NCI-H774 (cell line): ENCODE measurements at places on chromosomes 2 and 18.

DNA sequence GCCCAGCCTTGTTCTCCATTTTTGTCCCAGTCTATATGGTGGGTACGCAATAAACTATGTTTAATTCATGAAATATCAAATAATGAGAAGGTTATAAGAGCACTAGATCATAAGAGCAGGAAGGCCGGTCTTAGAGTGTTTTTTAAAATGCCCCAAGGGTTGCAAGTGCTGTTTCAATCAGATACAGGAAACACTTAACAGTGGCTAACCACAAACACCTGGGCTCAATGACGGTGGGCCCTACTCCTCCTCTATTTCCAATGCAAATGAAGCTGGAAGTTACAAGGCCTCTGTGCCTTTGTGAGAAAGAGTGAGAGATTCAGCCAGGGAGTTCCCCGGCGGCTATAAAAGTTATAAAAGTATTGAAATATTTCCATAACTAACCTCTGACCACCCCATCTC lies 18.9 kb upstream of the WDR33 start:
- no peak for DNase-seq

GRCh38 chr2:195407783-195408182 lies 249.2 kb upstream of the SLC39A10 start:
- DNase-seq: no peak

DNA sequence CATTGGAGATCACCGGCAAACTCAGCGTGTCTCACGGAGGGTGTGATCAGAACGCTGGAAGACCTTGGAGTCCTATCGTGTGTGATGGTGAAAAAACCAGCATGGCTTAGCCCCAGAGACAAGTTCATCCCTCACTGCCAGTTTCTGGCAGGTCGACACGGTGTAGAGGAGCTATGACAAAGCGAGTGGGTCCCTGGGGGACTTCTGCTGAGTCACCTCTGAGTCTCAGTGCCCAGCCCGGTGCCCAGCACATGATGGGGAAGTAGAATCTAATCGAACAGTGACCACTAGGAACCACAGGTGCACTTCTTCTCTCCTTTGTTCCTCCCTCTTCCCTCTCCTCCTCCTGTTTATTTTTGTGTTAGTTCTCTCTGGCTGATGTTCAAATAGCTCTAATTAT lies 45.9 kb upstream of the KCNF1 start:
- DNase-seq: no peak

- no peak for DNase-seq
These were observed 25.4 kb upstream of the ST3GAL5 start for GRCh38 chr2:85913884-85914881.

DNA sequence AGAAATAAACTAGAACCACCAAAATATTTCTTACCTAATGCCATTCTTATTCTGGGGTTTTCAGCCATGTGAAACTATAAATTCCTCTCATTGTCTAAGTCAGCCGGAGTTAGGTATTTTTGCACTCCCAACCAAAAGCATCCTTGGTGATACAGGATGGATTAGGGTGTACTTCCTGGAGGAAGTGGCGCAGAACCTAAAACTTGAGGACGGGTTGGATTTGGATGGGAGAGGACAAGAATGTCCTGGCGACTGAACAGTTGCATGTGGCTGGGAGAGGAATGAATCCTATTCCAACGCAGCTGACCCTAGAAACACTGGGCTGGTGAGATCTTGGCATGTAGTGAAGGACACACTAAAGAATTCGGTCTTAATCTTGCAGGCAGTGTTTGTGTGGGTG lies 58.5 kb downstream of the E2F6 start:
- no peak for DNase-seq

- DNase-seq: no peak
These were observed 39.8 kb downstream of the FAM98A start for GRCh38 chr2:33559328-33559727.

- DNase-seq: no peak
These were observed 243.6 kb downstream of the TMEM182 start for GRCh38 chr2:103005393-103005792.

DNA sequence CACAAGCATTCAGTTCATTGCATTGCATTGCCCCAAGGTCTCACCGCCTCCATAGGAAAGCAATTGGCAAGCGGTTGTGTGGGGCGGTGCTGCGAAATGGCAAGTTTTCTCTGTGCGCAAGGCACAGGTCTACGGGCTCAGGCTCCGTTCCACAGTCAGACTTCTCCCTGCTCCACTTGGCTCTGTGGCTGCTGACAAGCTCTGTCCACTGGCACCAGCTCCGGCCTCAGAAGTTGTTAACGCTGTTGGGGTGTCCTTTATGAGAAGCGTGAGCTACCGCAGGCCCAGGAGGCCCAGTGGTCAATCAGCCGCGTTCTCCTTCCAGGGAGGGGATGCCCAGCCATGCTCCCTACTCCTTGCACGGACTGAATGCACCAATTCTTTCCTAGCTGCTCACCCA lies 87.0 kb upstream of the GATA6 start:
- DNase-seq: no peak

GRCh38 chr2:6679471-6679870 lies 186.2 kb downstream of the CMPK2 start:
- DNase-seq: no peak

- peak; percentile 8 for DNase-seq
These were observed 40.5 kb downstream of the SCN9A start for GRCh38 chr2:166335284-166335683.

GRCh38 chr2:173854840-173855239 lies 110.3 kb downstream of the SP3 start:
- DNase-seq: peak; percentile 20

GRCh38 chr2:6982934-6983589 lies 65.8 kb downstream of the RNF144A start:
- no peak for DNase-seq

- no peak for DNase-seq
These were observed 33.5 kb upstream of the CCDC93 start for GRCh38 chr2:118047380-118047826.

GRCh38 chr18:34330308-34330707 lies 105.6 kb upstream of the NOL4 start:
- no peak for DNase-seq

DNA sequence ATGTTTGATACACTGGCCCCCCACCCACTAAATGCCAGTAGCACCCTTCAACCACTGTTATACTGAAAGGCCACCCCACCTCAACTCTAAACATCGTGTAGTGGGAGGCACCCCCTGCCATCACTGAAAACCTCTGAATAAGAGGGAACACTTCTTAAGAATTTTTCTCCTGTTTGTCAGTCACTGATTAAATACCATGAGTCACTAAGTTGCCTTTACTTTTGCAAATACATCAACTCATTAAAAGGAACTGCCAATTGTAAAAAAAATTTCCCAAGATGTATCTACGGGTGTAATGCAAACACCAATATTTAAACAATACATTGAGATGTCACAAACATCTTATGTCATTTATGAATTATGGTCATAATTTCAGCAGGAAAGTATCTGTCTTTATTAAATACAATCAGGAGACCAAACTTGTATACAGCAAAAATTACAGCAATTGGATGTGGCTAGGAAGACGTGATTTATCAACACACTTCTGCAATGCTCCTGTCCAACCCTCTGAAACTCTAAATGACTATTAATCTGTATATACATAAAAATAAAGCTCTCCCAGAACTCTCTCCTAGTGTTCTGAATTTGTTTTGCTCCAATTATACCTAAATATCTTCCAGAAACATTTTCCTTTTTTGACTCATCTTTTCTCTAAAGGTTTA lies 144.1 kb upstream of the STK17B start:
- no peak for DNase-seq

GRCh38 chr18:36348971-36349417 lies 51.5 kb downstream of the FHOD3 start:
- no peak for DNase-seq

- no peak for DNase-seq
These were observed 22.8 kb upstream of the KIDINS220 start for GRCh38 chr2:8860239-8860638.

- no peak for DNase-seq
These were observed 42.8 kb upstream of the SGPP2 start for GRCh38 chr2:222381566-222381965.

DNA sequence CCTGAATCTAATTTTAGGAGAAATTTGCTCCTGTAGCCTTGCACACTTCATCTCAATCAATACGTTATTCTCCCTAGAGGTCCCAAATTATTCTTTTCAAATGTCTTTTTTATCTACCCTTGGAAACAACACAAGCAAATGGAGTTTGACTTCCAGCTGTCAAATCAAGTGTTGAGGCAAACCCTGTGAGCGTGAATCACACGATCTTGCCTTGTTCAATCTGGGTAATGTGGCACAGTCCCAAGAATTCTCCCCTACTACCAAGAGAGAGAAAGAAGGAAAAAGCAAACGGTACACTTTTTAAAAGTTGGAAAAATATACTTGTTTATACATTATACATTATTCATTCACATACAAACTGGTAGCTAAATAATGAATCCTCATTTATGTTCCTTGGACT lies 2035.3 kb upstream of the CELF4 start:
- no peak for DNase-seq

GRCh38 chr2:80893711-80894110 lies 589.2 kb upstream of the LRRTM1 start:
- DNase-seq: no peak

- DNase-seq: no peak
These were observed 138.6 kb upstream of the SCN7A start for GRCh38 chr2:166632616-166633015.

- no peak for DNase-seq
These were observed 223.5 kb downstream of the HRH4 start for GRCh38 chr18:24683925-24684324.
